ENCODE measurements at places on chromosomes 2 and 18.

- no peak for DNase-seq
Observed at GRCh38 chr2:11017921-11018320, 106.2 kb downstream of the KCNF1 start.

DNA sequence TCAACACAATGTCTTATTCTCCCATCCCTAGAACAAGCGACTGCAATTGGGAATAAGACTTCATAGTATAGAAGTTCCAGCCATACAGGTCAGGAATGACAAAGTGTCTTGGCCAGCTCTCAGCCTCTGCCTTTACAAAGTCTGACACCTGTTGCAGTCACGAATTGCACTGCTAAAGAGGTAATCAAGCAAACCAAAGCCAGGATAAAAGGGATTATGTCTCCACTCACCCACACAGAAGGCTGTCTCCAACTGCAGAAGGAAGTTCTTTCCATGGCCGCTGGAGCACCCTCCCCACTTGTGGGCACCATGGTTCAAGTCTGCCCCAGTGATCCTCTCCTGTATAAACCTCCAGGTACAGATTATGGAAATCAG, 114.8 kb upstream of the PKDCC start:
- no peak for DNase-seq

DNA sequence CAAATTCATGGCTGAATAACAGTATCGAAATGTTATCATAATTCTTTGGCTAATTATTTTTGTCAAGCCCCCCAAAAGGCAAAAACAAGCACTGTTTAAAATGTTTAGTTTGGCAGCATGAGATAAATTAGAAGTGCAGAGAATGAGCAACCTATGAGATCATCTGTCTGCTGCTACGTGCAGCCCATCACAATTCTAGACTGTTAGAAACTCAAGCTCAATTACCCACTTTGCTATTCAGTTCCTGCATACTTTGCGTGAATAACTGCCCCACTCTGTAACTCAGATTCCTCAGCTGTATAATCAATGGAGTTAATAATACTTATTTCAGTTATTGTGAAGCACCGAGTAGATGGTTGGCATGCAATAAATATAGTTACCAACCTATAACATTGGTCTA, 1181.9 kb downstream of the DPP10 start:
- DNase-seq = no peak

DNA sequence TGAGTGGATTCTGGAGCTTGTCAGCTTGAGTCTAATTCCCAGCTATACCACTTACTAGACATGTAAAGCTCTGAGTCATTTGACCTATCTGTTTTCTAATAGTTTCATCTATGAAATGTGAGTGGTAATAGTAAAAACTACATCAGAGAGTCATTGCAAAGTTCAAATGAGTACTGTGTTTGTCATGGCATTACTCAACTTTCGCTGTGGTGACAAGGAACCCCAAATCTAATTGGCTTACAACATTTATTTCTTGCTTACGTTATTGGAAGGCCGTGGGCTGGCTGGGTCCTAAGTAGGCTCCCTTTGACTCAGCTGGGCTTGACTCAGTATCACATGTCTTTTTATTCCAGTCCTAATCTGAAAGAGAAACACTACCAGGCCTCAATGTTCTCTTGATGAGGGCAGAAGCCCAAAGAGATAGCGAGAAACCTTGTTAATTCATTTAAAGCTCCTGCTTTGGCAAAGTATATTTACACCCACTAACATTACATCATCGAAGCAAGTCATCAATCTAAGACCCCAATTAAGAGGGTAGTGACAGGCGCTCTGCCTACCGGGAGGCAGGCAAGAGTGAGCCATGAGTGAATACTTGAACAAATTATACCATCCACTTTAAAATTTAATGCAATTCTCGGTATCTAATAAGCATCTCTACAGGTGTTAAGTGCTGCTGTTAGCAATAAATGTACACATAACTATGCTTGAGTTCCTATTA, 431.8 kb upstream of the SPHKAP start:
- no peak for DNase-seq

GRCh38 chr2:96116424-96116878, at the start of gene ADRA2B:
Gene ADRA2B, minus strand, starts transcription at chr2:96116571. Its CDS starts 422 bp downstream, at chr2:96116149.
- DNase-seq = peak; percentile 68

DNA sequence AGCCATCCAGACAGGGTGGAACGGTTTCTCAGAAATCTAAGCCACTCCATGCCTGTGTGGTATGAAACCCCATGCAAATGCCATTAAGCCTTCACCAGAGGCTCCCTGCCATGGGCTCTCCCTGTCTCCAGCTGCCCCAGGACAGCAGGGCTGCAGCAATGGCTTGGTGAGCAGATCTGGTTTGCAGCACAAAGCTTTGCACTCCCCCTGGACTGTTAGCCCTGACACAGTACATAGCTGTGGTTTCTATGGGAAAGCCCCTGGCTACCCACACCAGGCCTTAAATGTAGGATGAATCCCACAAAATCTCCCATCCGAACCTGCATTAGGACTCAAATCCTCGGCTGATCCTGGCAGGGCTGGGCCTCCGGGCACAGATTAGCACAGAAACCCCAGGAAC, 291.6 kb downstream of the TNS1 start:
- DNase-seq = no peak

DNA sequence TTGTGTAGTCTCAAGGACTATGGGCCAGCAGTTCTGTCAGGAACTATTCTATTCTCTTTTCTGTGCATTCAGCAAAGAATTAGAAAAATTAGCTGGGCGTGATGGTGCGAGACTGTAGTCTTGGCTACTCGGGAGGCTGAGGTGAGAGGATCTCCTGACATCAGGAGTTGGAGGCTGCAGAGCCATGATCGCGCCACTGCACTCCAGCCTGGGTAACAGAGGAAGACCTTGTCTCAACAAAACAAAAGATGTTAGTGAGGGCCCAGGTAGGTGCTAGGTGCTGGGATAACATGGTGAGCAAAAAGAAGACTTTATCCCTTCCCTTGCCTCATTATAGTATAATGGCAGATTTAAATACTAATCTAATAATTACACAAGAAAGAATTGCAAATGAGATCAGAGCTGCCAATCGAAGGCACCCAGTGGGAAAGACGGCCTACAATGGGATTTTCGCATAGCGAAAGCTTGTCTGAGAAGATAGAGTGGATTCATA, 447 bp upstream of the MRPL19 start:
- DNase-seq = no peak

GRCh38 chr2:107584577-107584976, 242.1 kb upstream of the RGPD4 start:
- DNase-seq = no peak

DNA sequence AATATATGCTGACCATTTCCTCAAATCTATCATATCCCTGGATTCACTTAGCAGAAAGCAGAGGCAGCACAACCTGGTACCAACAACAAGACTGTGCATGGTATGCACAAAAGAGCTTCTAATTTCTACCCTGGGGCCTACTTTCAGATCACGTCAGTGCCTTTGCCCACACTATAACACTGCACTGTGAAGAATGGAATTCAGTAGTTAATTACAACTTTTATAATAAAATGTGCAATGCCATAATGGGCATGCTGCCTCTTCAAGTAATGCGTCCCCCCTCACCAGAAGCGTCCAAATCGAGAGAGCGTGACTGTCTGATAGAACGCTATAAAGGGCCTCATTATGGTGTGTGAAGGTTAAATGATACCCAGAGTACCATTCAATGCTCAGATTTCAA, 328.1 kb upstream of the PKDCC start:
- no peak for DNase-seq

- DNase-seq = no peak
Observed at GRCh38 chr2:27076323-27076722, 2.1 kb upstream of the EMILIN1 start.

DNA sequence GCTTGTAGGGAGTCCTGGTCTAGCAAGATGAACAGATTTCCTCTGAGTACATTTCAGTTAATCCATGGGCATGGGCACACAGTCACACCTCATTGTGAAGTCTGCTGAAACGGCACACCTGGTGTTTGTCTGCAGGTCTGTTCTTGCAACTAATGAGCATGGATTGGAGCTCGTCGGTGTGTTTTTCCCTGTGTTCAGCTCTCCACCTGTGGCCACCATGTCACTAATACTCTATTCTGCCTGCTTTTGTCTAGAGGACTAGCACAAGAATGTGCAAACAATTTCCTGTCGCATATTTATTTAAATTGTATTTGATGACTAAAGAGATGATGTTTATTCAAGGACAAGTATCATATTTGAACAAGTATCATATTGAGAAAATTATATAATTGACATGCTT, 24.5 kb upstream of the PPP4R1 start:
- DNase-seq = no peak

DNA sequence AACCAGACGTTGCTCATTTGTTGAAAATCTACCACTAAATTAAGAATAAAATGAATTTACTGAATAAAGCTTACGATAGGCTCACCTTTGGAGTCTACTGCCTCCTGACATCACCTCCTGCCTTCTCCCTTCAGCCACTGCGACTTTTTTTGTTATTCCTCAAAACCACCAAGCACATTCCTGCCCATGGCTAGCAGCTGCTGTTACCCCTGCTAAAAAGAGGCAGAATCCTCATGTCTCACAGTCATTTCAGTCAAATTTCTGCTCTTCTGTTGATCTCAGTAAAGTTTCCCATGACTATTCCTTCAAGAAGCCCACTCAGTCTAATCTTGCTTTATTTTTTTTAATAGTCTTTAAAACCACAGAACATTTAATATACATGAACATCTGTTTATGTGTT, 40.8 kb upstream of the ANKRD62 start:
- DNase-seq = no peak

DNA sequence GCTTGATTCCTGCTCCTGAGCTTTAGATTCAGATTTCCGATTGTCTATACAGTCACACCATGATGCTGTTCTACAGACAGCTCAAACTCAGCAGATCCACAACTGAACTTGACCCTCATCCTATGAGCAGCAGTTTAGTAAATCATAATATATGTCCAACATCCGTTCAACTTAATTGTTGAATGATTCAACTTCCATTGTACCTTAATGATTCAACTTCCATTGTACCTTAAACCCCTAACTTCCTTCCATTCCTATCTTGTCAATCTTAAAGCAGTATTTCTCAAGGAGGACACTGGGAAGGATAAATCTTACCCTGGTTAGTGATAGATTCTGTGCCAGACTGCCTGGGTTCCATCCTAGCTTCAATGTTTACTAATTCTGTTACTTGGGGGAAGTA, 60.1 kb downstream of the PIGN start:
- DNase-seq = no peak

DNA sequence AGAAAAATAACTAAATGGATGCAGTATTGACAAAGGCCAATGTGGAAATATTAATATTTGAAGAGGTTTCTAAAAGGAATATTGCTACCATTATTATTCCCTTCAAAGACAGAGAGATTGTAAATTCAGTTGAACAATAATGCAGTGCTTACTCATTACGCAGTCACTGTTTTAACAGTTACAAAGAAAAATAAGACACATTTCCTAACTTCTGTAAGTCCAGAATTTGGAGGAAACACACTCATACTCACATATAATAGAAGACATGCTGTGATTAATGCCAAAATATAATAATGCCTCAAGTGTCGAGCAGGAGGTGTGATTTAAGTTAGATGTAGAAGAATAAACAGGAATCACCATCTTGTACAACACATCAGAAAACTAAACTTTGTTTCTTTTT, 389.2 kb downstream of the FBXO15 start:
- DNase-seq = no peak

- no peak for DNase-seq
Observed at GRCh38 chr2:17626986-17627385, 86.5 kb downstream of the VSNL1 start.

DNA sequence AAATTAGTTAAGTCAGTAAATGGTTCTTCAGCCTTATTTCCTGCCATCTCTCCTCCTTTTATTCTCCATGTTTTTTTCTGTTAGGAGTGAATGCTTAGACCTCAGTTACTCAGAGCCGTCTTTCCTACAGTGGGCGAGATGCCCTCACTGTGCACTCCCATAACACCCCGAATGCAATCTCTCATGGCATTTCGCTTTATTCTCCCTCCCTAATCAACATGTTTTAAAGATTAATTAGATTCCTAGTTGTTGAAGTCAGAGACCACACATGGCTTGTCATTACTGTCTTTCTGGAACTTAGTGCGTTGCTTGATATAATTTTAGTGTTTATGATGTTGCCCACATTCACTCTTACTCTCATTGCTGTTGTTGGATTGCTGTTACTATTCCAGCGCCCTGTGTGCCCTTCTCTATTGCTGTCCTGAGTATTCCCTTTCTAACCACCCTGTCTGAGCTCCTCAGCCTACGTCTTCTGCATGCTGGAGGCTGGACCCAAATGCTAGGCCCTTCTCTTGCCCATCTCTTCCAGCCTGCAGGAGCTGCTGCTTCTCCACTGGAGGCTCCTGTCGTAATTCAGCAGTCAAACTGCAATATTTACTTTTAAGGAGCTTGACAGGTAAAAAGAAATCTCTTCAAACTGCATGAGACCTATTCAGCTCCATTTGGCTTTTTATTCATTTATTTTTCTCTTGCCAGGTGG, 99.3 kb downstream of the MAP2 start:
- DNase-seq = no peak

DNA sequence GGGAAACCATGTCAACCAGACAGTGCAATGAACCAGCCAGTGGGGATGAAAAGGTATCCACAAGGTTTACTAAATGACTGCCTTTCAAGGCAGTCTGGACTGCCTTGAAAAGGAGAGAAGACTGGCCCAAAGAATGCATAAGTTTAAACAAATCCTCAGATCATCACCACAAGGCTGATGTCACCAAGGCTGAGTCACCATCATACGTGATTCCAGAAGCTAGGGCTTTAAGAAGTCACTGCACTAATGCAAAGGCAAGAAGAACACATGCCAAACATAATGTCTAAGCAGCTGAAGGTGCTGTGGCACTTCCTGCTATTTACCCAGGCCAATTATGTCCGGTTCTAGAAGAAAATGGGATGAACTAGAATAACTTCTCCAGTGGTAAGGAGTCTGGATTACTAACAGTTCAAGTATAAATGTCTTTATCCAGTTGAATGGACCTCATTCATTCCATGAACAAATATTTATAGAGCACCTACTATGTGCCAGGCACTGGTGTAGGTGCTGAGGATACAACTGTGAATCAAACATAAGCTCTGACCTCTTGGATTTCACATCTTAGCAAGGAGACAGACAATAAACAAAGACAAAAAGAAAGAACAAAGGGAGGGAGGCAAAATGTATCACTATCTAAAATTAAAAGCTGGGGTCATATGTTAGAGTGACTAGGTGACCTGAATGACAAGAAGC, 37.6 kb upstream of the ONECUT2 start:
- DNase-seq = no peak

- DNase-seq = no peak
Observed at GRCh38 chr2:32745191-32745590, 117.3 kb downstream of the TTC27 start.
